Lower lobe of right lung (tissue), 2 donors: ENCODE measurements at places on chromosomes 11 and 22. TPM values are rescaled to one million over a fixed set of nuclear protein-coding genes. Genes with fewer than 3 reads are reported as not detected.

The PLEKHB1 gene
- total RNA-seq, result 35.4 TPM

The ADORA2A gene
- 16.0 TPM for total RNA-seq

The FADS3 gene
- total RNA-seq, result 50.1 TPM

The ZC3H12C gene
- 11.4 TPM for total RNA-seq

The CBLIF gene
- not detected for total RNA-seq

The CLDN5 gene
- total RNA-seq, result 213 TPM

The SPTBN2 gene
- 6.4 TPM for total RNA-seq

The CRYBB2 gene
- not detected for total RNA-seq
